Amniotic stem cell (primary cell): ENCODE measurements at places on chromosomes 3 and 15.

DNA sequence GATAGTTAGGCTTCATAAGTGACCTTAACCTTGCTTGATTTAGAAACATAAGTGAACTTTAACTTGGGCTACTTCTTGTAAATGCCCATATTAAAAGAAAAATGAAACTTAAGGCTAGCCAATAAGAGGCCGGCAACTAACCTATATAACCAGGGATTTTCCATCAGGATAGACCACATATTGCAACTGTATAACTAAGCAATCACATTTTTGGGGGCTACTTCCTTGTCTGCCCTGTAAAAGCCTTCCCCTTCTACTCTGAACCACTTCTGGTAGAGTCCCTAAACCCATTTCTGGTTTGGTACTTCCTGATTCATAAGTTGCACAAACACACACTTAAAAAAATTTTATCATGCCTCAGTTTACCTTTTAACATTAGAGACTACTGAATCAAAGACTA, 150.9 kb upstream of the UBE2E2 start:
- no peak for DNase-seq

DNA sequence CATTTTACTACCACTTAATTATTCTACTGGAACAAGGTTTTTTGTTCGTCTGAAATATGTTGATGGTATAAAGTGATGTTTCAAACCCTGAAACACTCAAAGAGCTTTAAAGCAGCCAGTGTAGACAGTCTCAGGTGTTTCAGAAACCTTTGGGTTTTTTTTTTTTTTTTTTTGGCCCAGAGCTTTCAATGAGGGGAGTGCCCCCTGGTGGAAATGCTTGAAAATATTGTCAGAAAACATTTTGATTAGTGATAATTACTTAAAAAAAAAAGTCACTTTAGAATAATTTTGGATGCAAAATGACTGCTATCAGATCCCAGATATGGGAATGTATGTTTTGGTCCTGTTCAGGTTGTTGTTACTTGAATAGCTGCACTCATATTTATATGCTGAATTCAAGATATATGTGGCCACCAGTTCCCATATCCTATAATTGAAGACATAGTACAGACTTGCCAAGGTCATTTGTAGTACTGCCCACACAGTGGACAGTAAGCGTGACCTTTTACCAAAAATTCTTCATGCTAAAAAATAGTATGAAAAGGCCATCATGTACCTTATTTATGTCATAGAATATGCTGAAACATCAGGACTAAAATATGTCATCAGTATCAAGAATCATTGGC, 35.9 kb downstream of the SATB1 start:
- peak; percentile 2 for DNase-seq

- DNase-seq = no peak
Observed at GRCh38 chr3:170638988-170639387, 53.1 kb upstream of the SLC7A14 start.

GRCh38 chr3:45617430-45618080, 23.0 kb downstream of the LIMD1 start:
- DNase-seq = no peak

DNA sequence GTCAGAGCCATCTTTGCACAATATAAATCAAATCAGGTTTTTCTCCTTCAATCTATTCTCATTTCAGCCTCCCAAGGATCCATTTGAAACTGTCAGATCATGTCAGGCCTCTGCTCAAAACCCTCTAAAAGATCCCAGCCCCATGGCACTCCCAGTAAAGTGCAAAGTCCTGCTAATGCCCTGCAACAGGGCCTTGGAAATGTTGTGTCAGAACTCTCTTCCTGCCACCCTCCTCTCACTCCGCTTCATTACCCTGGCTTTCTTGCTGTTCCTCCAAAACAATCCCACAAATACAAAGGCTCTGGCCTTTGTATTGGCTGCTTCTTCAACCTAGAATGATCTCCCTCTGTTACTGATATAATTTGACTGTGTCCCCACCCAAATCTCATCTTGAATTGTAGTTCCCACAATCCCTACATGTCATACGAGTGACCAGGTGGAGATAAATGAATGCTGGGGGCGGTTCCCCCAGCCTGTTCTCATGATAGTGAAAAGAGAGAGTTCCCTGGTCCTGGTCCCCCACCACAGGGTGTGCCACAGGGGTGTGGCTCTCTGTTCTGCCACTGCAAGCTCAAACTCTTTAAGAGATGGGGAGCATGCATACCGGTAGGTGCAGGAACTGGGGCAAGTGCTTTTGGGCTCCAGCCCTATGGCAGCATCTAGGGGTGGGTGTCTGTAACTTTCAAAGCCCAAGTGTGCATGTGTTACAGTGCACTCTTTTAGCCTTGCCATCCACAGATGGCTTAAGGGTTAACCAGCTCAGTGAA, 22.9 kb upstream of the TRA2B start:
- DNase-seq = no peak

- DNase-seq = no peak
Observed at GRCh38 chr3:156291272-156292123, 171.1 kb downstream of the KCNAB1 start.

DNA sequence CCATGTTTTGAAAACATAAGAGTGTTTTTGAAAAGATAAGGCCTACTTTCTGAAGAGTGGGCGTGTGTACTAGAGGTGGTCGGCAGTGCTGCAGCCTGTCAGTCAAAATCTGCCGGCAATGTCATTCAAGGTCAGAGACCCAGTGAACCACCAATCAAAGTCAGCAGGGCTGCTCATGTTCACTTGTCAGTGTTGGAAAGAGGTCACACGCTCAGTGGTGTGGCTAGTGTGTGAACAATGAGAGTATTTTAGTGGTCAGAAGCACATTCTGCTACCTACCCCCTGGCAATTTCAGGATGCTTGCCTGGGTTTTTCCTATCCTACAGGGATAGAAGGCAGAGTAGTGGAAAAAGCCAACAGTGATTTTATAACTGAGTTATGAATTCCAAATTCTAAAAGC, 278.5 kb upstream of the ONECUT1 start:
- DNase-seq = no peak

DNA sequence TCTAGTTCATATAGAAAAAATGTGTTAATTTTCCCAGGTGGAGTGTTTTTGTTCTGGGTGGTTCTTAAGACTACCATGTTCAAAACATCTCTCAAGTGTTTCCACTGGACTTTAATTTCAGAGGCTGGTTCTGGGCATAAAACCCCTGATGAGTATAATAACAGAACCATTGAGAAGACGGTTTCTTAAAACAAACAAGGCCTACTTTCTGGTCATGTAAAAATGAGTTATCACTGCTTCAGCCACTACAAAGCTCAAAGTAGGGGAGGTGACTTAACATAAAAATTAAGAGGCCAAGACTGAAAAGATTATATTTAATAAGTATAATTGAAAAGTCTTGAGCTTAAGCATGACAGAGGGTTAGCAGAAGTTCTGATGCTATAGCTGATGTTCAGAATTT, 33.8 kb downstream of the RYR3 start:
- DNase-seq = no peak

- peak; percentile 74 for DNase-seq
Observed at GRCh38 chr3:112074616-112075497, 11.3 kb upstream of the C3orf52 start.

DNA sequence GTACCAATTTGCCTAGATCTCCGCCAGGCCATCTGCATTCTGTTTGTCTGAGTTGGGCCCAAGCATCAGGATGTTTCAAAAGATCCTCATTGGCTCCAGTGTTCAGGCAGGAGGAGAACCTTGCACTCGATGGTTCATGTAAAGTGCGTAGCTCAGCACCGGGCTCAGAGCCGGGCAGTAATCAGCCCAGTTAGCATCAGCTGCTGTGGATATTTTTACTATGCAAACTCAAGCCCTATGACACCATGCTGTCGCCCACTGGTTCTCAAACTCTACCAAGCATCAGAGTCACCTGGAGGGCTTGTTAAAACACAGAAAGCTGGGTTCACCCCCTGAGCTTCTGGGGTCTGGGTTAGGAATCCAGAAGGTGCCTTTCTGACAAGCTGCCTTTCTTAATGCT, 310.8 kb downstream of the SHQ1 start:
- DNase-seq = no peak

DNA sequence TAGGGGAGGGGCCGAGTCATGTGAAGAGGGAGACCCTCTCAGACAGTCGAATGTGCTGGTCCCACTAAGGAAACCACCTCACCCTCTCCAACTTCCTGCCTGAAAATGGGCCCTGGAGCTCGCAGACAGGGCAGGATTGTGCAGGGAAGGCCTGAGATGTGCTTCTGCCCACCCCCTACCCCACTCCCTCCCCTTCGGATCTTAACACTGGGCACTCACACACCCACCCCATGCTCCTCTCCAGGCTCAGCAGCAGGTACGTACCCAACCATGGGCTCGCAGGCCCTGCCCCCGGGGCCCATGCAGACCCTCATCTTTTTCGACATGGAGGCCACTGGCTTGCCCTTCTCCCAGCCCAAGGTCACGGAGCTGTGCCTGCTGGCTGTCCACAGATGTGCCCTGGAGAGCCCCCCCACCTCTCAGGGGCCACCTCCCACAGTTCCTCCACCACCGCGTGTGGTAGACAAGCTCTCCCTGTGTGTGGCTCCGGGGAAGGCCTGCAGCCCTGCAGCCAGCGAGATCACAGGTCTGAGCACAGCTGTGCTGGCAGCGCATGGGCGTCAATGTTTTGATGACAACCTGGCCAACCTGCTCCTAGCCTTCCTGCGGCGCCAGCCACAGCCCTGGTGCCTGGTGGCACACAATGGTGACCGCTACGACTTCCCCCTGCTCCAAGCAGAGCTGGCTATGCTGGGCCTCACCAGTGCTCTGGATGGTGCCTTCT, 20.0 kb downstream of the ATRIP start:
- DNase-seq = no peak

- DNase-seq = no peak
Observed at GRCh38 chr15:84697236-84697990, 18.5 kb downstream of the SEC11A start.

- no peak for DNase-seq
Observed at GRCh38 chr15:40062816-40063562, 24.0 kb upstream of the SRP14 start.

GRCh38 chr3:158668506-158668905, 3.9 kb downstream of the LXN start:
- DNase-seq = no peak

GRCh38 chr15:52673734-52674133, 5.5 kb downstream of the ATOSA start:
- DNase-seq = no peak

- DNase-seq = no peak
Observed at GRCh38 chr3:45064512-45065372, 38.6 kb downstream of the CLEC3B start.

GRCh38 chr3:21237638-21238037, 513.4 kb downstream of the ZNF385D start:
- no peak for DNase-seq

DNA sequence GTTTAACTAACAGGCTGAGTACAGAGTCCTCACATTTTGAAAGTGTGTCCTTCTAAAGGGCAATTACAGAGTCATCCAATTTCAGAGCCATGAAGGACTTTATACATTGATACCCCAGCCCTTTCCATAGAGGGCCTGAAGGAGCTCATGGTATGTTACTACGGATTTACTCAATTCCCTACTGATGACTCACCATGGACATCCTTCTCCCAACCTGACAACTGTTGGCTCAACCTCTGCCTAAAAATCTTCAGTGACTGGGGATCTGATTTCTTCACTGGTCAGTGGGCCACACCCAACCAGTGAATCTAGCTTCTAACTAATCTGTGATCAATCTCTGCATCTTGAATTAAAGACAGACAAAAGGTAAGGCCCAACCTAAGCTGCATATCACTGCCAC, 963.4 kb upstream of the CFAP20DC start:
- no peak for DNase-seq

- DNase-seq = no peak
Observed at GRCh38 chr3:141407825-141408224, 39.5 kb downstream of the ZBTB38 start.

- peak; percentile 44 for DNase-seq
Observed at GRCh38 chr3:15805756-15806266, 8.0 kb upstream of the ANKRD28 start.

DNA sequence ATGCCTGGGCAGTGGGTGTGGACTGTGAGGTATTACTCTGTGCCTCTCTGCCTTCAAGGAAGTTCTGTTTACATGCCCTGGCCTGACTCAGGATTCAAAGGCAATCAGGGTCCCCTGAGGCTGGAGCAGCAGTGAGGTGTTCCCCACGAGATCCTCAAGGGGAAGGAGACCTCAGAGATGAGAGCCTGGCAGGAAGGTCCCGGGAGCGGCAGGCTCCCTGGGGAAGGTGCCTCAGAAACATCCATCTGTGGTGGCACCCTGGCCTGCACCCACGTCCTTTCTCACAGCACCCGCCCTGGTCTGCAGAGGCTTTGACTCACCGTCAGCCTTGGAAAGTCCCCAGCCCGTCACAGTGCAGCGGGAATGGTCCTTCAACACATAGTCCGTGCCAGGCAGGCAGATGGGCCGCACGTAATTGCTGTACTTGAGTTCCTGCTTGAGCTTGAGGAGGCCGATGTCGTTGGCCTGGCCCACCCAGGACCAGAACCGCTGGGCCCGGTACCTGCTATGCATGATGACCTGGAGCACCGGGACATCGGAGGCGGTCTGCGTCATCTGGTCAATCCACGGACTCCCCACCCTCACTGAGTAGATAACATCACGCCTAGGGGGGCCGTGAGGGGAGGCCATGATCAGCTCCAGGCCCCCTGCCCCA, 3.6 kb downstream of the PRSS50 start:
- DNase-seq = no peak

DNA sequence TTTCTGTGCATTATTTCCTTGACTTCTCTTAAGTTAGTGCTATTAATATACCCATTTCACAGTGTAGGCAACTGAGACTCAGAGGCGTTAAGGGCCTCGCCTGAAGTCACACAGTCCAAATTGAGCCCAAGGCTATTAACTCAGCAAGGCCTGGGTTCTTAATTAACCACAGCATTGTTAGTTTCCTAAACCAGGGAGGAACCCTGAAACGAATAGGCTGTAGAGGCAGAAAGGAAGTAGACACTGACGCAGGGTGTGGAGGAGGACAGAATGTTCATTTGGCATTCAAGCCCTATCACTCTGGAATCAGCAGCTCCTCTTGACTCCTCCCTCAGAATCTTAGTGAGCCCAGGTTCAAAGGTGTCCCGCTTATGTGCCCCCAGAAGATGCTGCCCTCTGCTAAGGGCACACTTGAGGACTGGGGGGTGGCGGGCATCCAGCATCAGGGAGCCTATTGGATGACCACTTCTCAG, 13.9 kb downstream of the ARHGEF3 start:
- no peak for DNase-seq

DNA sequence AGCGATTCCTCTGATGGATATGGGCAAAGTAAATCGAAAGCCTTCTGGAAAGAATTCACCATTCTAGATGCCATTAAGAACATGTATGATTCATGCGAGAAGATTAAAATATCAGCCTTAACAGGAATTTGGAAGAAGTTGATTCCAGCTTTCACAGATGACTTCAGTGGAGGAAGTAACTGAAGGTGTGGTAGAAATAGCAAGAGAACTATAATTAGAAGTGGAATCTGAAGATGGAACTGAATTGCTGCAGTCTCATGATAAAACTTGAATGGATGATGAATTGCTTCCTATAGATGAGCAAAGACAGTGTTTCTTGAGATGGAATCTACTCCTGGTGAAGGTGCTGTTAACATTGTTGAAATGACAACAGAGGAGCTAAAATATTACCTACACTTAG, 30.1 kb upstream of the TBC1D23 start:
- DNase-seq = no peak
